Activated CD4-positive, CD25-positive, alpha-beta regulatory T cell treated with anti-CD3 and anti-CD28 coated beads, Interleukin-2, amount 50 U/mL, for 16 hours (primary cell): ENCODE measurements at places on chromosomes 1 and 21.

DNA sequence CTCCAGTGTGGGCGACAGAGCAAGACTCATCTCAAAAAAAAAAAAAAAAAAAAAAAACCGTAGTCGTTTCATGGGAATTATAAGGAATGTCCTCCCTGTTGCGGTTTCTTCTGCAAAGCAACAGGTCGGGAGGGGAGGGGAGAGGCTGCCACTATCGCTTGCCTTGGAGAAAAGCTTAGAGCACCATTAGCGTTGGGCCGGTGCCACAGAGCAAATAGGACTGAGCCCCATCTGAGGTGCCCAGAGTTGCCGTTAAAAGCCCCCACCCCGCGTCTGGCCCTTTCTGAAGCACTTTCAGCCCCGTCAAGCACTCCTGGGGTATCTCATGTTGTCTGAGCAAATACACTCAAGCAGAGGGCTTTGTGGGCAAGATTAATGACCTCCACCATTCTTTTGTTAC lies 2.2 kb downstream of the RIPPLY3 start:
- no peak for DNase-seq

- no peak for DNase-seq
Observed at GRCh38 chr1:243390162-243390791, 134.4 kb downstream of the SDCCAG8 start.

GRCh38 chr1:22875841-22876240 lies 96.8 kb downstream of the LACTBL1 start:
- no peak for DNase-seq

DNA sequence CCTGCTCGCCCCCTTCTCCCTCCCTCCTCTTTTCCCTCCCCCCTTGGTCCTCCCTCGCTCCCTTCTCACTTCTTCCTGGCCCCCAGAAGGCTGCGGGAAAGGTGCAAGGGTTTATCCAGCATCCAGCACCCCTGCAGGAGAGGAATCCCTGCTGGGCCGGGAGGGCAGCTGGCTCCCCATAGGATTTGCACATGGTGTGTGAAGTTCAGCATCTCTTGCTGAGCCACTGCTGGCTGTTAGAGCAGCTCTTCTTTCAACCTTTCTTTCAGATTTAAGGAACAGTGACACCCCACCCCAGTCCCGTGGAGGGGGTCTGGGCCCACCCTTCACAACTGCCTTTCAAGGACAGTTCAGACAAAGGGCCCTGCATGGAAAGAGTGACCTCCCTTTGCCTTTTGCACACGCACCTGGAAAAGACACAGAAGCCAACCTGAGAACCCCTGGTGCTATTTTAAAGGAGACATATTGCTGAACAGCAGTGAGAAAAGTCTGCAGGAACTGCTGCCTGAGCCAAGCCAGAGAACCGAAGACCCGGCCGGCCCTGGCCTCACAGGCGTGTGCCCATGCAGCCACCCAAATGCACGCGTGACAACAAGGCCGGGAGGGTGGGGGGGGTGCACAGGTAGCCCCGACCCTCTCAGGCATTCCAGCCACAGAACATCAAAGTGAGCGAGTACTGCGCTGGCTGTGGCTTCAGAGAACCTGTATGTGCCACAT lies 66.6 kb downstream of the SLC37A1 start:
- DNase-seq, result no peak

DNA sequence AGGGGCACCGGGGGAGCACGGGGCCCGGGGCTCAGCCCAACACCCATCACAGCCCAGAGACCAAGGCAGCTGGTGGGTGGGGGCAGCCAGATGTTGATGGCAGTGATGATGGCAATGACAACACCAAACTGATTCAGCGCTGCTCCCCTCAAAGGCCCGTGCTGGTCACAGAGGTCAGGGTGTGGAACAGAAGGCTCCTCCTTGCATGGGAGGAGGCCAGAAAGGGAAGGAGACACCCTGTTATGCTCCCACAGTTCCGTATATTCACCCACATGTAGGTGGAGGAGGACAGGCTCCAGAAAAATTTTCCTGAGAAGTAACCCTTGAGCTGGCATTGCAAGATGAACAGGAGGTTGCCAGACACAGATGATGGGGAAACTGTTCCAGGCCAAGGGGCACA lies 414 bp downstream of the GUCA2B start:
- no peak for DNase-seq

GRCh38 chr1:46411601-46412341 lies 17.7 kb downstream of the FAAH start:
- DNase-seq, result no peak

DNA sequence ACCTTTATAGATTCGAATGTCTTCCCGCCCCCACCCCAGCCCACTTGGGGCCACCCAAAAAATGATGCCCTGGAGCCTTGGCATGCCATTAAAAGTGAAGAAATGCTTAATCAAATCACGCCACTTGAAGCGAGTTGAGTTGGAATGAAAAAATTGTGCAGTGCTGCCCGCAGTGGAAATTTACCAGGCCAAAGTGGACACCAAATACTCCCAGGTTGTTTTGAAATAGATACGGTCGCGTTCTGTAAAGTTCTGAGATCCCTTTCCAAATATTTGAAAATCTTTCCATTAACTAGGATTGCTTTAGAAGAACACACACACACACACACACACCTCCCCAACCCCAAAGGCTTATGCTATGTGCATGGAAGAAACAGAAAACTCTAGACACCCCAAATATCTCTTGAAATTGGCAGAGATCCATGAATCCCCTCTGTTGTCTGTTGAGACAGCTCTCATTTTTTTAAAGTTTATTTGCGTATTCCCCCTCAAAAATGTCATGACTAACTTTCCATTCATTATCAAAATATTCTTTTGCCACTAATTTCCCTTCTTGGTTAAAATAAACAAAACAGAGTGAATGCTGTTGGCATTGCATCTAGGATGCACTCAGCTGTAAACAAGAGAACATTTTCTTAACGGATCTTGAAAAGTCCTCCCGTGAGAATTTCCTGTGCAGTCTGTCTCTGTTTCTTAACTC lies 142.3 kb upstream of the KCNE2 start:
- no peak for DNase-seq
